ENCODE measurements at places on chromosomes 11 and 22.

GRCh38 chr11:22449441-22449840 lies 111.3 kb downstream of the SLC17A6 start:
- no peak for DNase-seq

GRCh38 chr11:20337526-20338154 lies 25.9 kb upstream of the HTATIP2 start:
- no peak for DNase-seq

- DNase-seq: no peak
Observed at GRCh38 chr22:22910272-22911240, 22.9 kb downstream of the IGLL5 start.

DNA sequence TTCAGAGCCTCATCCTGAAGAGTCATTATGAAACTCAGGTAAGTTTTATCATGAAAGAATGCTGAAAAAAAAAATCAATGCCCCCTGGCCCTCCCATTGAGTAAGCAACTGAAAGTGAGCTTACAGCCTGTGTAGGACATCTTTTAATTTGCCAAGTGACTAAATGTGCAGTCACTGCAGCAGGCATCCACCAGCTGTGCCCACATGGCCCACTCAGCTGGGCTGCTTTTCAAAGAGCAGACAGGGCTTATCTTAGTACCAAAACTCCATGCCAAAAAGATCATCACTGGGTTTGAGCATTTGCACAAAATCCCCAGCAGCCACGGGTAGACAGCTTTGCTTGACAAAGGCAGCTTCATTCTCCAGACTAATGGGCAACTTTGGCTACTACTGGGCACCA lies 709.7 kb downstream of the NTM start:
- no peak for DNase-seq

GRCh38 chr11:110160437-110160836 lies 67.2 kb downstream of the ZC3H12C start:
- DNase-seq: no peak

- DNase-seq: no peak
Observed at GRCh38 chr22:19853879-19854777, 546 bp downstream of the GNB1L start.

Data from fibroblast of the conjunctiva (primary cell).